ENCODE measurements at places on chromosomes 6 and 20.
A peak's percentile ranks its signal among the peaks of the same experiment; 100 is the strongest.

DNA sequence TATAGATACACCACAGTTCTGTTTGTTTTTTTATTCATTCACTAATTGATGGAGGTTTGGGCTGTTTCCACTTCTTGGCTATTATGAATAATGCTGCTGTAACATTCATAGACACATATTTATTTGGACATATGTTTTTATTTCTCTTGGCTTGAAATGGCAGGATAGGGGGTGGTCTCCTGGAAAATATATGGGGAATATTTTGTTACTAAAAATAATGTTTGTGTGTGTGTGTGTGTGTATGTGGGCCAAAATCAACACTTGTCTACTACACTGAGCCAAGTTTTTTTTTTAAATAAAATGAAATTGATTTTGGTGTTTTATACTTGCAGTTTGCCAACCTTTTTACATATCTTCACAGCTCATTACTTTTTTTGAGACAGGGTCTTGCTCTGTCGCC lies 264.4 kb upstream of the SULF2 start:
- peak; percentile 70 for DNase-seq

- DNase-seq: peak; percentile 58
Measured at GRCh38 chr6:127939442-127940066, 38.7 kb upstream of the THEMIS start.

DNA sequence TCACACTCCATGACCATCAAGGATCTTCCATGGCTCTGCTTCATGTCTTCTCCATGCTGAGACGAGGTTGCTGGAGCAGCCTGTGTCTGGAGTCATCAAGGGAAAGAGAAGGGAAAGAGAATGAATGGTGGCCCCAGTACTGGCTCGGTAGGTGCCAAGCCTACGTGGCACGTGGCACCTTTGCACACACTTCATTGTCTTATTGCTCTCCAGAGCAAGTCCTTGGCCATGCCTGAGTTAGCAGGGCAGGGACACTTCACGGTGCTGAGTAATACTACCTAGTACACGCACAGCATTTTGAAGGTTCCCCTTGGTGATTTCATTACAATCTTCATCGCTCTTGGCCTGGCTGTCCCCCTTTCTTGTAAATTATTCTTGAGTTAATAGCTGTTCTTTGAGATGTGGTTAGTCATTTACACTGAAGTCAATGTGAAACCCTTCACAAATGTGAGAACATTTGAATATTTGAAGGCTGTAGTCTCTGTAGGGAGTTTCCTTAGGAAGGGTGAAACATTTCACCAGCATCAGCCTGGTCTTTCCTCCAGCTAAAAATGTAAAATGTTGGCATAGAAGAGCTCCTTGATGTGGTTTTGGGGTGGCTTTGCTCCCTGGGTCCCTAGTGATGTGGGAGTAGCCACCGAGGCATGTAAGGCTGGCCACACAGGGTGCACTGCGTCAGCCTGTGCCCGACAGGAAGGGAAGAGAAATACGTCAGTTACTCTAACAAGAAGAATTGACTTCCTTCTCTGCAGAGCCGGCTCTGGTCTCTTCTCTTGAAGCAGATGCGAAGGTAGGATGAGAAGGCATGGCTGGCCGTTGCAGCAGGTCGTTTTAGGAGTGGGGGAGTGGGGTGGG lies at the start of gene SYTL3:
Gene SYTL3 (plus strand): TSS at position 766 of the 855 bp plus-strand sequence. CDS start 13,215 bp downstream, outside the sequence.
- DNase-seq: peak; percentile 89

DNA sequence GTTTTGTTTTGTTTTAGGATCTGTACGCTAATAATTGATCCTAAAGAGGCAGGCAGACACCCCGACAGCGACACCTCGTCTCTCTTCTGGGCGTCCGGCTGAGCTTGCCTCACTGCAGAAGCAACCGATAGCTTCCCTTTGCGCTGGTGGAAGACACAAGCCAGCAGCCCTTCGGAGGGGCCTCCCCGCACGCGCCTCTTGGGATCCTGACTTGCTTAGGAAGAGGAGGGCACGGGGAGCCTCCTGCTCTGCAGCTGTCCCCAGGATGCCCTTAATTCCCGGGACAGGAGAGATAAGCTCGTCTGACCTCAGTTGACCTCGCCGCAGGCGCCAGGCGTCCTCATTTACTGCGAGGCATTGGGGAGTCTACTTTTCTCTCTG lies 94.0 kb downstream of the CD83 start:
- DNase-seq: peak; percentile 30

DNA sequence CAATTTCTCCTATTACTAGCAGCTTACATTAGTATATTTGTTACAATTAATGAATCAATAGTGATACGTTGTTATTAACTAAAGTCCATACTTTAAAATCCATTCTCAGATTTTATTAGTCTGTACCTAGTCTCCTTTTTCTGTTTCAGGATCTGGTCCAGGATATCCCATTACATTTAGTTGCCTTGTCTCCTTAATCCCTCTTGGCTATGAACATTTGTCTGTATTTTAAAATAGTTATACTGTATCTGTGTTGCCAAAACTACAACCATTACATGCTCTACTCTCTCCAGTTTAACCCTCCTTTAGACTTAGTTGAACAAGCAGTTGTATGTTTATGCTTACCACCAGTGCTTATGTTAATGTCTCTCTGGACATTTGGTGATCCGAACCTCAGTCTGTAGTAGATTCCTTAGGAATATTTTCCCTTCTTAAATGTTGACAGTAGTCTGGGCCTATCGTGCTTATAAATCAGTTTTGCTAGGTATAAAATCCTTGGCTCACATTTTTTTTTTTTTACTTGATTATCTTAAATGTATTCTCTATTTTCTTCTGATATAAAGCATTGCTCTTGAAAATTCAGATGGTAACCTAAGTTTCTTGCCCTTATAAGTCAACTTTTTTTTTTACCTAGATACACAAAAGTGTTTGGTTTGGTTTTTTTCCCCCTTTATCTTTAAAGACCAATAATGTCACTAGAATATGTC lies 12.2 kb downstream of the ALDH5A1 start:
- no peak for DNase-seq

DNA sequence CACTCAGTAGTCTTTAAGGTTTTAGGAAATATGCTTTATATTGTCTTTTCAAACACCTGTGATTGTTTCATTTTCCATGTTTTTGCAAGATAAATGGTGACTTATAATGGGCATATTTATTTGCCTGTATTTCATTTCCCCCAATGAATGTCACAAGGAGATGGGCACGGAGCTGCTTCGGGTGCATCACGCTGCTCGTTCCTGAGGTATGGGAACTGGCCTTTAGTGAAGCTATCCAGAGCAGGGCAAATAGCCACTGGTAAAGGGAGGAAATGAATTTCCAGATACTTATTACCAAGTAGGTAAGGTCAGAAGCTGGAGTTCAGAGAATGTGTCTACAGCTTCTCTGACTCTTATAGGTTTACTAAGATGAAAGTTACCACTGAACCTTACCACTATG lies 3.7 kb downstream of the POU3F2 start:
- no peak for DNase-seq

DNA sequence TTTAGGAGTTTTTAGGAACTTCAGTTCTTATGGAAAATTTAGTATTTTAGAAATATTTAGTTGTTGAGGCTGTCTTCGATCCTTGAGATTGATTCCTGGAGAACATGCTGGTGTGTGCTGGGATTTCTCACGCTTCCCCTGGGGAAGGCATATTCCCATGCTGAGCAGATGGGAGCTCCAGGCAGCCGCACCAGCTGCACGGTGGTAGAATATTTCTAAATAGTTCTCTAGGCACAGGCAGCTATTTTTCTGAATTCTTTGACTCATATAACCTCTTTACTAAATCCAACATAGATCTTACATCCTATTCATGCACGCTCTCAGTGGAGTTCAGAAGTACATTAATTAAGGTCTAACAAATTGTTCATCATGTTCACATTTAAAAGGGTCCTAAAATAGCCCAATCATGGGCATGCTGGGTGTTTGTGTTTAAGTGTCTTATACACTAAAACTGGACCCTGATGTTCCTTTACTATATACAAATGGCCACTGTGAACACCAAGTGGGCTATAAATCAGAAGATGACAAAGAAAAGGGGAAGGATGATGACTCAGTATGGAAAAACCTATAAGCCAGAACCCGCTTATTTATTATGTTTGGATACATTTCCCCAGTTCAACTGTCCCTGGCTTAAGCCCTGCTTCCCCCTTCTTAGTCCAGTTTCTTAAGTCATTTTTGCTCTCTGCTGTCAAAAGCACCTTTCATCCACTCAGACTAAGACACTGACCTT lies 138.5 kb downstream of the UST start:
- DNase-seq: peak; percentile 75

- no peak for DNase-seq
Measured at GRCh38 chr20:58008866-58009265, 219.6 kb downstream of the ANKRD60 start.

GRCh38 chr6:112831022-112831421 lies 483.9 kb downstream of the RFPL4B start:
- no peak for DNase-seq

- DNase-seq: no peak
Measured at GRCh38 chr6:166930354-166930891, 25.9 kb downstream of the RNASET2 start.

DNA sequence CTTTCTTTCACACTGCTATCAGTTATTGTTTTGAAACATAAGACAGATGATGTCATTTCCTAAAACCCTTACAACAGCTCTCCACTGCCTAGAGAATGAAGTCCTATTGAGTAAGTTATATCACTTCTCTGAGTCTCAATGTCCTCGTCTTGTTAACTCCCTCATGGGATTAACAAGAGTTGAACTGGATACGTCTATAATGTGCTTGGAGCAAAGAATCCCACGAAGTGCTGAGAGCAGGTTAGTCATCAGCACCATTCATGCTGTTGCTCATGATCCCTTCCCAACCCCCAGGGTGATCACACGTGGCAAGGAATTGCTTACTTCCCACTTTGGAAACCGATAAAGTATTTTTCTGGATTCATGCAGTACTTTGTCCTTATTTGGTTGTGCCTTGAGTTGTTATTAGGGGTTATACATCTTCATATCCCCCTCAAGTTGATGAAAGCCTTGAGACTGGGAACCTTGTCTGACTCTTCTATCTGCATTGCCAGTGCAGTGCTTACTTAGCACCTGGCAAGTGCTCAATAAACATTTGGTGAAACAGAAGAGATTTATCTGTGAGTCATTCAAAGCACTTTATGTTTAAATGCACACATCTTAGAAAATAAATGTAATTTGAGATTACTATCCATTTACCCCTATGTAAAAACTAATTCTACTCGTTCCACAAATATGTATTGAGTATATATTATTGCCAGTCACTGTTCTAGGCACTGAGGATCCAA lies 487.5 kb downstream of the EPM2A start:
- DNase-seq: peak; percentile 54

DNA sequence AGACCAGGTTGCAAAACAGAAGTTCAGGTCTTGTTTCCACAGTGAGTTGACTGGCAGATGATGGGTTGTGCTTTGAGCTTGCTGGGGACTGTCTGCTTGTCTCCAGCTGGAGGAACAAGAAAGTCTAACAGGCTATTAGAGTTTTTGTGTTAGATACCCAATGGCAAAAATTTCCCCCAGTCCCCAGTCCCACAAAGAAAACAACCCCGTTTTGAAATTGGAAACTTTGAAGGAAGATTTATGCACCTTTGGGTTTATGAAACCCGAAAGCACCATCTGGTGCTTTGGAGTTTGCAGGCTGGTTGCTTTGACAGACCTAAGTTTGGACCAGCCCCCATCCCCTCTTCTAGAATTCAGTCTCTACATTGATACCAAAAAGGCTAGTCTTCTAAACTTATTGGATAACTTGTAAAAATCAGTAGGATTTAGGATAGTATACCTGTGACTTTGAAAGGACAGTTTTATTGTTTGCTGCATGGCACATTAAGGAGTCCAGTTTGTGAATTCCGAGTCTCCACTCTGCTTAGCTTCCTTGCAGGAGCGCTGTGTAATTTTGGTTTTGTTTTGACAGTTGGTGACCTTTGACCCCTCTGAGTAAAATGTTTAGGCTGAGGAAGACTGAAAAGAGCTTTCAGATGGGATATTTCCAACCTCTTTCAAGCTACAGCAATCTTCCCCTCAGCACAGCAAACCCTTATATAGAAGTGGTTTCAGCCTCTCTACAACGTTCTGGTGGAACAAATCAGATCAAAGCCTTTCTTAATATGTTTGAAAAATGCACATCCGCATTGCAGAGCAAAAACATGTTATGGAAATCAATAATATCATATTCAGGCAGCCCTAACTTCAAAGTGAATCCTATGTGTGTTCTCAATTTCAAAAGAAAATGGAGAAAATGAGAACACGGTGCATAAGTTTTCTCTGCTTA lies 25.5 kb upstream of the PRL start:
- no peak for DNase-seq

- no peak for DNase-seq
Measured at GRCh38 chr6:33142501-33143070, 49.7 kb downstream of the COL11A2 start.

DNA sequence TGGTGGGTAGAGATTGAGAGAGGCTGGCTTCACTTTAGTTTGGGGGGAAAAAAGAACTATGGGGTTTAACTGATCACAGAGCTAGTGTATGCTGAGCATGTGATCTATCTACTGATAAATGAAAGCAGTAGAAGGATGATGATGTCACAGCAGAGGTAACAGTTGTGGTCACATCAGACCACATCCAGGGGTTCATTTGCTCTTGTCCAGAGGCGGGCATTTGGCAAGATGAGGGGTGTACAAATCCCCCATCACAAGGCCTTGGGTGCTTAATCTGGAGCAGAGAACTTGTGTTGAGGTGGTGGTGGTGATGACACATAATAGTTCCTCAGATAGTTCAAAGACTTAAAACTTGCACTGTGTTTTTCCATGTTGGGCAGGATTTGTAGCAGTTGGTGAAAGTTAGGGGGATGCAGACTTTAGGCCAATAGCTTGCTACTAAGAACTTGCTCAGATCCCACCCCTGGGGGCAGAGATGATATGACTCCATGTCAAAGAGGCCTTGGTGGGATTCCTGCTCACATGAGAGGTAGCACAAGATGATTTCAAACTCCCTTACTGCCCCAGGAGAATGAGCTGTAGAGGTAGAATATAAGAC lies 63.4 kb downstream of the PRDM1 start:
- no peak for DNase-seq

DNA sequence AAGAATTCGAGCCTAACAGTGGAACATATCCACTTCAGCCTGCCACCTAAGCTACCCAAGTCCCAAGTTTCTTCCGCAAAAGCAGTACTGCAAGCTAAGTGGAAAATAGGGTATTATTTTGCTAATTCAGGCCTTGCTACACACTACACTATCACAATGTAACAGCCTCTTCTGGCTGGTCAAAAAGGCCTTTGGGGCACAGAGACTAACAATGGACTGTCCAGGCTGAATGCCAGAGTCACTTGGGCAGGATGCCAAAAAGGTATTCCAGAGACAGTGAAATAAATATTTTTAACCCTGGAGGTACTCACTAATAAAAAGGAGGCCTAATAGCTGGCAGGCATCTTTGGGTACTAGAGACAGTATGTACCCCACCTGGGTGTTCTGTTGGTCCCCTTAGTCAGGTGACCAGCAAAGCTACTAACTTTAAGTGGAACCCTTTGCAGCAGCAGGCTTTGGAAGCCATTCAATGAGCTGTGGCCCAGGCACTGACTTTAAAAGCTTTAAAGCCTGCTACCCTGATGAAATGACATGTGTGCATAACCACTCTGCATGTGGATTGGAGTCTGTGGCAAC lies 692.1 kb downstream of the HTR1B start:
- no peak for DNase-seq

- no peak for DNase-seq
Measured at GRCh38 chr6:109014606-109015005, 80.0 kb downstream of the SESN1 start.

- no peak for DNase-seq
Measured at GRCh38 chr20:10428008-10428407, 6.0 kb downstream of the MKKS start.

GRCh38 chr6:69729870-69730449 lies 66.8 kb downstream of the LMBRD1 start:
- peak; percentile 2 for DNase-seq

All from fibroblast of skin of scalp (primary cell).